H1 (cell line): ENCODE measurements at places on chromosomes 4 and X. TPM values are rescaled to one million over a fixed set of nuclear protein-coding genes. Genes with fewer than 3 reads are reported as not detected.

GRCh38 chr4:87042986-87043820 lies 108.4 kb downstream of the AFF1 start:
- no peak for DNase-seq
- peaks cover 5% of the 10 kb centered on the region for H3K4me1 ChIP-seq
- no peaks in the 10 kb centered on the region for H3K27me3 ChIP-seq

- H3K4me1 ChIP-seq, result no peaks in the 10 kb centered on the region; the same call in 1 of the 2 replicates
- no peak overlapping the region for H3K4me3 ChIP-seq
- H3K36me3 ChIP-seq, result no peaks in the 10 kb centered on the region
- DNase-seq, result no peak
- no peak overlapping the region for H3K27ac ChIP-seq
- H3K27me3 ChIP-seq, result no peaks in the 10 kb centered on the region
These were observed 76.9 kb upstream of the PPARGC1A start for GRCh38 chr4:23966725-23967124.

- no peak for DNase-seq
- no peak overlapping the region for H3K27ac ChIP-seq
- no peak overlapping the region for H3K4me3 ChIP-seq
- H3K4me1 ChIP-seq, result peaks cover 3% of the 10 kb centered on the region
- H3K36me3 ChIP-seq, result no peaks in the 10 kb centered on the region
These were observed 1075.7 kb upstream of the PABPC4L start for GRCh38 chr4:135277068-135277979.

GRCh38 chr4:124710911-124711310 lies 1.6 kb downstream of the ANKRD50 start:
- no peak for DNase-seq
- peaks cover 11% of the 10 kb centered on the region; the same call in 1 of the 2 replicates for H3K36me3 ChIP-seq
- no peaks in the 10 kb centered on the region; the same call in 1 of the 2 replicates for H3K4me1 ChIP-seq
- H3K27ac ChIP-seq, result no peak overlapping the region

Gene AKAP14
- total RNA-seq, result 1.3 and 1.7 TPM in 2 replicates

- no peaks in the 10 kb centered on the region for H3K36me3 ChIP-seq
- H3K27me3 ChIP-seq, result no peaks in the 10 kb centered on the region
- no peaks in the 10 kb centered on the region for H3K4me1 ChIP-seq
- DNase-seq, result no peak
- no peak overlapping the region for H3K4me3 ChIP-seq
These were observed 16.3 kb upstream of the DDX3X start for GRCh38 chrX:41317477-41318208.

- H3K27me3 ChIP-seq, result no peaks in the 10 kb centered on the region
- DNase-seq, result no peak
- no peak overlapping the region for H3K4me3 ChIP-seq
- no peak overlapping the region for H3K27ac ChIP-seq
- H3K36me3 ChIP-seq, result no peaks in the 10 kb centered on the region
- H3K4me1 ChIP-seq, result no peaks in the 10 kb centered on the region
These were observed 167.5 kb upstream of the DGKK start for GRCh38 chrX:50638123-50638522.

DNA sequence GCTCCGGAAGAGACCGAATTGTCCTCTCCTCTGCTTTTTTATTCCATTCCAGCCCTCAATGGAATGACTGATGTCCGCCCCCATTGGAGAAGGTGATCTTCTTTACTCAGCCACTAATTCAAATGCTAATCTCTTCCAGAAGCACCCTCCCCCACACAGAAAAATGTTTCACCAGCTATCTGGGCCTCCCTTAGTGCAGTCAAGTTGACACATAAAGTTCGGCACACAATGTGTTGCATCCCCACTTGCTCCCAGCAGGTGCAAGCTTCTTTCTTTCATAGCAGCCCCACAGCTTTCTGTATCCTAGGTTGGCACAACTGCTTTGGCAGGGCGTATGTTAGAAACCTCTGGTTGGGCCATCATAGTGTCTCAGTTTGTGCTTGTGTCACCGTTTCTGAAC lies 73.3 kb upstream of the TLR3 start:
- H3K36me3 ChIP-seq, result no peaks in the 10 kb centered on the region
- H3K4me1 ChIP-seq, result peaks cover 3% of the 10 kb centered on the region
- DNase-seq, result no peak

DNA sequence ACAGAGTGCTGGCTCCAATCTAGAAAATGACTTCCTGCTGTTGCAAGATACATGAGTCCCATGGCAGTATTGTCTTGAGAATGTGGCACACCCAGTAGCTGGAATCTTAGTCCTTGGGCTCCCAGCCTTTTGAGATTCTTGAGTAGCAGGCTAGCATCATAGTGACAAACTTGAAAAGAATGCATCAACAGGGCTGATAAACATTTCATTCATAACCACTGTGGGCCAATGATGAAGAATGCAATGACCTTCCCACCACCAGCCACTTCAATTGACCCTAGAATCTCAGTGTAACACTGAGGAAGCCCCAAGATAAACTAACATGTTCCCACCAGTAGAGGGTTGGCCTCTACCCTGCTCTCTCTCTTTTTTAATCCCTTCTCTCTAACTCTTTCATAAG lies 329.3 kb downstream of the GBA3 start:
- no peaks in the 10 kb centered on the region for H3K36me3 ChIP-seq
- no peak for DNase-seq
- H3K4me1 ChIP-seq, result no peaks in the 10 kb centered on the region
- H3K27ac ChIP-seq, result no peak overlapping the region
- H3K27me3 ChIP-seq, result no peaks in the 10 kb centered on the region
- H3K4me3 ChIP-seq, result no peak overlapping the region

GRCh38 chr4:80228460-80228859 lies 31.2 kb downstream of the PRDM8 start:
- H3K4me3 ChIP-seq, result no peak overlapping the region
- no peaks in the 10 kb centered on the region for H3K4me1 ChIP-seq
- H3K27ac ChIP-seq, result no peak overlapping the region
- DNase-seq, result no peak
- no peaks in the 10 kb centered on the region for H3K36me3 ChIP-seq
- no peaks in the 10 kb centered on the region for H3K27me3 ChIP-seq

DNA sequence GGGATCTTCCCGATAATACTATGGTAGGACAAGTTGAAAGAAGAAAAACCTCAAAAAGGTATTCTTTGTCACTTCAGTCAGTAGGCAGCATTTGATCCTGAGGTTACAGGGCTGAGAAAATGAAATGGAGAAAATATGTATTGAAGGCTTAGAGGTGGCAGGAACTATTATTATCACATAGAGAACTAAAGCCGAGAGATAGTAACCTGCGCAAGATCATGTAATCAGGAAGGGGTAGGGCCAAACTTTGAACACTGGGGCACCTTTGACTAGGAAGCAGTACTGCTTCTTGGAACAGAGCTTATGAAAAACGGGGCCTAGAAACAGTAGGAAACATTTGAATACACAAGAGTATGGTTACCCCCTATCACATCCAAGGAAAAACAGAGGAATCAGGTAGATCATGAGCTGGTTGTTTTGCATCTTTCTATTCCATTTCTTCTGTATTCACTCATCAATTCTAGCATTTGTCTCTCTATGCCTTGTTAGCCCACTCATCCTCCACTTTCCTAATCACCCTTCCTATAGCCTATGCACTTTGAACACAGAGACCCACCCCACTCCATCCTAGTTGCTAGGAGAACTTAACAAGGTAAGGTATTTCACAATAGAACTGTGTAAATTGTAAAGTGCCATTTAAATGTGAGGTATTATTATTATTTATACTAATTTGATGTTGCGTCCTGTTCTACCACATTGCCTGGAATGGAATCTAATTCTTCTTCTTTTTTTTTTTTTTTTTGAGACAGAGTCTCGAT lies 34.6 kb upstream of the SLC9A7 start:
- no peaks in the 10 kb centered on the region for H3K36me3 ChIP-seq
- no peak overlapping the region for H3K4me3 ChIP-seq
- H3K27ac ChIP-seq, result no peak overlapping the region
- no peak for DNase-seq

DNA sequence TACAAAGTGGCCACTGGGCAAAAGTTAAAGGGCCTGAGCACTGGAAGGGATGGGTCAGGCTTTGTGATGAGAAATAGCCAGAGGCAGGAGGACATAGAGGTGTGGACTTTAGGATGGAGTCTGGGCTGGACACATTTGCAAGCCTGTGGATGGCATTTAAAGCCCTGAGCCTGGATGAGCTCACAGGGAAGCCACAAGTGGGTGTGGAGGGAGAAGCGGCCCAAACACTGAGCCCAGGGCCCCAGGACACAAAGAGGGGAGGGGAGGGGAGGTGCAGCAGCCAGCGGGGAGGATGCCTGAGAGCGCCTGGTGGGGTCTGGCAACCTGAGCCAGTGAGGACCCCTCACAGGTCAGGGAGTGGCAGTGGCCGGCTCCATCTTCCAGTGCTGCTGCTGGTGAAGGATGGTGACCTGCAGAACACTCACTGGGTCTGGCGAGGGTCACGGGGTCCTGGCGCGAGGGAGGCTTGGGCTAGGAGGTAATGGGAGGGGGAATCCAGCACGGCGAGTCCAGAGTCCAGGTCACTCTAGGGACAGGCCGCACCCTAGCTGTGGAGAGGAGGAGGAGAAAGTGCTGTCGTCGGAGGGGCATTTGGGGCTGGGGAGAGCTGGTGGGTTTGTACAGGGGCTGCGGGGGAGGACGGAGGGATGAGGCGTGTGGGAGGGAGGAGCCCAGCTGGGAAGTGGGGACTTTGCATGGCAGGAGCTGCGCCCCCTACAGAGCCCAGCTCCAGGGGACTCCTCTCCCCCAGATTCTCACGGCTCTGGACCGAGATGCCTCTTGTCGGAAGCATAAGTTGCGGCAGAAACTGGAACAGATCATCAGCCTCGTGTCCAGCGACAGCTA lies 7.0 kb downstream of the LAGE3 start:
- no peak overlapping the region for H3K4me3 ChIP-seq
- DNase-seq, result no peak
- H3K36me3 ChIP-seq, result peaks cover 8% of the 10 kb centered on the region; the same call in 1 of the 2 replicates
- no peaks in the 10 kb centered on the region for H3K4me1 ChIP-seq

Gene KCNIP4
- total RNA-seq, result not detected in 2 replicates

GRCh38 chr4:71147261-71147660 lies 153.8 kb downstream of the DCK start:
- H3K27me3 ChIP-seq, result no peaks in the 10 kb centered on the region
- no peaks in the 10 kb centered on the region for H3K36me3 ChIP-seq
- H3K27ac ChIP-seq, result no peak overlapping the region
- no peak overlapping the region for H3K4me3 ChIP-seq

- no peaks in the 10 kb centered on the region; the same call in 1 of the 2 replicates for H3K4me1 ChIP-seq
- no peak overlapping the region for H3K4me3 ChIP-seq
- no peaks in the 10 kb centered on the region for H3K27me3 ChIP-seq
- H3K27ac ChIP-seq, result no peak overlapping the region
- no peak for DNase-seq
These were observed 52.6 kb upstream of the RBPJ start for GRCh38 chr4:26268246-26268645.

DNA sequence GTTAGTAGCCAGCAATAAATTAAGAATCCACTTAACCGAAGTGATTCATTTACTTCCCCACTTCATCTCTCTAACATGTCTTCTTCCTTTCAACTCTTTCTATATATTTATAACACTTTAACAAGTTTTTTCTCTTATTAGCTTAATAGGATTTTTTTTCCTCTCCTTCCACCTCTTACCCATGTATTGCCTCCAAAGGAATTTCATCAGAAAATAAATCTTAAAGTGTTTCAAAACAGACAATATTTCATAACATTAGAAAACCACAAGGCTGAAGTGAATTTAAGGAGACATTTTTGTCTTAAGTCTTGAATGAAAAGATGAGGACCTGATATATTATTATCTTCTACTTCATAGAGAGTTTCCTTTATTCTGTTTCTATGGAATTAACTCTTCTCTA lies 101.5 kb downstream of the PDGFC start:
- DNase-seq, result no peak
- H3K27ac ChIP-seq, result no peak overlapping the region
- no peaks in the 10 kb centered on the region for H3K36me3 ChIP-seq
- no peaks in the 10 kb centered on the region for H3K27me3 ChIP-seq
- no peaks in the 10 kb centered on the region for H3K4me1 ChIP-seq
- H3K4me3 ChIP-seq, result no peak overlapping the region

DNA sequence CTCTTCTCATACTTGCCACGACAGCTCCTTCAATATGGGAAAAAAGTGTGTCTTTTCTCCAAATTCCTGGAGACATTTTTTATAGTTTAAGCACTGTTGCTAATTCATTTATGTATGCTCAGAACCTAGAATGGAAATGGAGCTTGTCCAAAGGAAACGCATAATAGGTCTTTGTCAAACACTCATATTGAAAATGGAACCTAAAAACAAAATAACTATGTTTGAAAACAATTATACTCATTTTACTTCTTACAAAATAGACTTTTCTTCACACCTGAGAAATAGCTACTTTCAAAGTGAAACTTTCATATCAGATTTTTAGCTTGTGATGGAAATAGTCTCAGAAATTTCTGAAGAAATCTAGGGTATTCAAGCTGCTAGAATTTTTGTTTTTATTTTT lies 529.7 kb upstream of the BOD1L1 start:
- H3K4me1 ChIP-seq, result no peaks in the 10 kb centered on the region
- H3K36me3 ChIP-seq, result no peaks in the 10 kb centered on the region
- no peaks in the 10 kb centered on the region for H3K27me3 ChIP-seq
- no peak overlapping the region for H3K27ac ChIP-seq
- no peak for DNase-seq
- H3K4me3 ChIP-seq, result no peak overlapping the region

Gene MAMLD1
- 0.09 and 0.11 TPM in 2 replicates for total RNA-seq

Gene REPS2
- 3.3 and 4.3 TPM in 2 replicates for total RNA-seq

GRCh38 chrX:48626401-48627298 lies 29.4 kb downstream of the WDR13 start:
- H3K27me3 ChIP-seq, result no peaks in the 10 kb centered on the region
- no peak overlapping the region for H3K4me3 ChIP-seq
- no peaks in the 10 kb centered on the region for H3K36me3 ChIP-seq
- no peaks in the 10 kb centered on the region for H3K4me1 ChIP-seq
- H3K27ac ChIP-seq, result no peak overlapping the region
- DNase-seq, result no peak

DNA sequence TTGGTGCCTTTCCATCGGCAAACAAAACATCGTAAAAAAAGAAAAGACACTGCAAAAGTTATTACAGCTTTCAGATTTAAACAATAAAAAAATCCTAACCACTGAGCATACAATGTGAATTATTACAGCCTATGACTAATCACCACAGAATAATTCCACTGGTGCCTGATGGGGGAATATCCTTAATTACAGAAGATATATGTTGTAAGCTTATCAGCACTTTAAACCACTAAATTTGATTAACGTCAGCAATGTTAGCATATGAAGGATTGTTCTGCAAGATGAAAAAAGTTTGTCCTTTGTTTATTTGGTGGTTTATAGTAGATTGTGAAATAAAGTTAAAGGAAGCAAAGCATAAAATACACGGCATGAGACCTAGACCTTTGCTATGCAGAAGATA lies 210.2 kb upstream of the ADAMTS3 start:
- H3K27ac ChIP-seq, result no peak overlapping the region
- no peak overlapping the region for H3K4me3 ChIP-seq
- no peak for DNase-seq
- H3K4me1 ChIP-seq, result no peaks in the 10 kb centered on the region
- no peaks in the 10 kb centered on the region for H3K27me3 ChIP-seq

GRCh38 chr4:186204103-186204559 lies 12.8 kb downstream of the CYP4V2 start:
- no peak overlapping the region for H3K4me3 ChIP-seq
- H3K4me1 ChIP-seq, result 0 out of 2 replicates have a peak, but pooled peaks cover 2% of the 10 kb centered on the region
- no peak overlapping the region for H3K27ac ChIP-seq
- no peak for DNase-seq
- H3K36me3 ChIP-seq, result no peaks in the 10 kb centered on the region
- H3K27me3 ChIP-seq, result no peaks in the 10 kb centered on the region

Gene SLC10A6
- total RNA-seq, result 0.21 TPM in 1 of 2 replicates, not detected in the other
